ENCODE measurements at places on chromosomes 13 and 19.

- no peak for DNase-seq
These were observed 4.2 kb downstream of the FPR3 start for GRCh38 chr19:51799034-51799773.

DNA sequence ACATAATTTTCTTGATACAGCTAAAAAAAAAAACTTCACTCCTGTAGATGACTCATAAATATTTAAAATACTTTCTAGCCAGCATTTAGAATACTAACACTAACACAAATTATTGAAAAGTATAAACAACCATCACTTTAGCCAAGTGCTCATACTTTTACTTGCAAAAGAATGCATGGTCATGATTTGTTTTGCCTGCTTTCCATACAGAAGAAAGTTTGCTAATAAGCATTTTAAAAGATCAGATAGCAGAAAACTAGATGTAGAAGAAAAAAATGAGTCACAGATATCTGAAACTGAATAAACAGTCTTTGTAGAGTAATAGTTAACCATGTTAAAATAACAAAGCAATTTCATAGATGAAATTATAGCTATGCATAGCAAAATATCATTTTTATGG is 2280.4 kb upstream of the PCDH20 start:
- DNase-seq, result no peak

DNA sequence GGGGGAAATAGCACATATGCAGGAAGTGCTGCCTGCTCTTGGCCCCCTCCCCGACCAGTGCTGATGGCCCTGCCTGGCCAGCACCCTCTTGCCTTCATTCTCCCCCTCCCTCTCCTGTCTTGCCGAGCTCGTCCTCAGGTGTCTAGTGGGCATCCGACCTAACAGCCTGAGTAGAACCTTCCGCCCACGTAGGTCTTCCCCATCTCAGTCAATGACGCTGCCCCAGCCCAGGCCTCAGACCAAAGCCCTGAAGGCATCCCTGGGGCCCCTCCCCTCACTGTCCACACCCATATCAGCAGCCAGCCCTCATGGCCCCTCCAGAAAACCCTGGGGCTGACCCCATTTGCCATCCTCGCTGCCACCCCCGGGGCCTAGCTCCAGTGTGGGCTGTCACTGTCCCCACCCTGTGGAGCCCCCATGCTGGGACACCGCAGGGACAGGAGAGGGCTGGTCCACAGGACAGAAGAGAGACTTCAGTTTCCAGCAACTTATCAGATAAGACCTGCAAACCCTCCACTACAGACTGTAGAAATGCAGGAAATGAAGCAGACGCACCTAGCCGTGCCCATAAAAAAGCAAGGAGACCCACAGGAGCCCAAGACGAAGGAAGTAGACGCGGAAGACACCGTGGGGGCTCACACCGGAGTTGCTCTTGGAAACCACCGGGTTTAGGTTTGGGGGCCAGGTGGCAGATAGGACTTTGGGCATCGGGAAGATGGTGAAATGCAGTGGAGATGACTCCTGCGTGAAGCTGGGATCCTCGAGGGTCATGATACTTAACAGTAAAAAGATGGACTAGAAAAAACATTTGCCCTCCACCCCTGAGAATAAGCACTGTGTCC is 38.3 kb downstream of the AP1M1 start:
- DNase-seq, result no peak

GRCh38 chr13:98301721-98302120 is 124.7 kb upstream of the RNF113B start:
- DNase-seq, result no peak

DNA sequence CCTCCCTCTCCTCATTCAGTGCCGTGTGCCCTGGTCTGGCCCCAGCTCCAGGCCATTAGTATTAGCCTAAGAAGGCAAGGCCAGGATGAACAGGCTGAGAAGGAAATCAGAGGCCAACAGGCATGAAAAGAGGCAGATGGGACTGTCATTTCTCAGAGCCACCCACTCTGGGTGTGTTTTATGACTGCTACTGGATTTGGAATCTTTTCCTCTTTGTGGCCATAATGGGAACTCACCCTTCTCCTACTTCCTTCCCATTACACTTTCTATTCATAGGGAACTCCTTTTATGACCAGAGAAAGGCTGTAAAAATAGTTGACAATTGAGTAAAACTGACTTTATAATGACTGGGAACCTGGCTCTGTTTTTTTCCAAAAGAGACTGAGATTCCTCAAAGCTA is 17.7 kb downstream of the CEACAM8 start:
- no peak for DNase-seq

All from cortex of kidney (tissue), 1 donor.